ENCODE measurements at places on chromosomes 6 and 20.

GRCh38 chr6:1176567-1176966 lies 135.3 kb upstream of the FOXQ1 start:
- no peak for DNase-seq

DNA sequence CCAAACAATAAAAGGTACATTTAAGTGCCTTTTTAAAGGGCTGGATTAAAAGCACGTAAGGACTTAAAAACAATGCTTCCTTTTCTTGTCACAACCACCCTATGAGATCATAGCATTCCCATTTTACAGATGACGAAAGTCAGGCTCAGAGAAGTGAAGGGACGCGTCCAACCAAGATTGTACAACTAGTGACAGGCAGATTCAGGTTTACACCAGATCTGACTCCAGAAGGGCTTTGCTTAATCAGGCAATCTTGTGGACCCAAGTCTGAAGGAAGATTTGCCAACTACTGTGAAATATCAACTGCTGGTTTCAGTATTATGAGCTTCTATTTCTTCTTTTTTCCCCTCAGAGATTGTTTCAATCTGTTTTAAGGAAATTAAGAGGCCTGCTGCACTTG lies 877 bp downstream of the ENPP4 start:
- DNase-seq = peak; percentile 50

DNA sequence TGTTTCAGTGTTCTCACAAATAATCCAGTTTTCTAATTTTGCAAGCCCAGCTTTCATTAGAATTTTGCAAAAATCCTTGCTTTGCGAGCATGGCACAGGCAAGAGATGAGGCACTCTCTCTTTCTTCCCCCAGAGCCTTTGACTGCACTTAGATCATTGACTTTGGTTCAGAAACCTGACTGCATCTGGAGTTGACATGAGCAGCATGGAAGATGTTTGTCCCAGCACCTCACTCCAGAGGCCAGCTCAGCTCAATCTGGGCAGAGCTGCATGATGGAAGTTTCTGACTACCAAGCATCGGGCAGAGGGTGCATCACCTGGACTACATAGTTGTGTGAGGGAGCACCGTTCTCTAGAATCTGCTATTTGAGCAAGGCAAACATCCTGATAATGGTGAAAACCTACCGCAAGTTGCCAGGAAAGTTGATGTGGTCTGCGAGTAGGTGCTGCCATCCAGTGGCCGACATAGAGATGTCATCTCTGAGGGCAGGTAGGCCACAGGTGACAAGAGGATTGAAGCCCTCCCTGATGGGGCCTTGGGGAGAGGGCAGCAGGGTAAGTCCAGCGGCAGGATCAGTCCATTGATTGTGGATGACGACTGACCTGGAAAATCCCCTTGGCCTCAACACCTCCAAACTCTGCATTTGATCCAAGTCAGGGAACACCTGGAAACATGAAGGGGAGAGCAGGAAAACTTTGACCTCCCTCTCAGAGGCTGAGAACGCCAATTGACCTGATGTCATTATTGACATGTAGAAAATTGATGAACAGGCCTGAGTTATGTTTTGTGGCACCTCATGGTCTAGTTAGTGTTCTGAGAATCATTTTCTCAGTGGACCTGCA lies 3.8 kb upstream of the LPA start:
- DNase-seq = no peak

GRCh38 chr6:163021054-163021453 lies 293.3 kb downstream of the PACRG start:
- DNase-seq = no peak

DNA sequence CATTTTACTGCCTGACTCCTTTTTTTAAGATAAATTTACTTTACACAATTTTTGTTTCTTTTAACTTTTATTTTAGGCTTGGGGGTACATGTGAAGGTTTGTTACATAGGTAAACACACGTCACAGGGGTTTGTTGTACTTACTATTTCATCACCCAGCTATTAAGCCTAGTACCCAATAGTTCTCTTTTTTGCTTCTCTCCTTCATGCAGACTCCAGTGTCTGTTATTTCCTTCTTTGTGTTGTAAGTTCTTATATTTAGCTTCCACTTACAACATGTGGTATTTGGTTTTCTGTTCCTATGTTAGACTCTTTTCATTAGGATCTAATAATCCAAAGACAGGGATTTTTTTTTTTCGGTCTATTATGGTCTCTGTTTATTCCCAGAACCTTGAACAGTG lies 83.5 kb upstream of the CCN6 start:
- no peak for DNase-seq

- DNase-seq = no peak
These were observed 68.7 kb downstream of the TXNDC5 start for GRCh38 chr6:7841781-7842468.

- DNase-seq = no peak
These were observed 8.8 kb downstream of the RANBP9 start for GRCh38 chr6:13702809-13703302.

DNA sequence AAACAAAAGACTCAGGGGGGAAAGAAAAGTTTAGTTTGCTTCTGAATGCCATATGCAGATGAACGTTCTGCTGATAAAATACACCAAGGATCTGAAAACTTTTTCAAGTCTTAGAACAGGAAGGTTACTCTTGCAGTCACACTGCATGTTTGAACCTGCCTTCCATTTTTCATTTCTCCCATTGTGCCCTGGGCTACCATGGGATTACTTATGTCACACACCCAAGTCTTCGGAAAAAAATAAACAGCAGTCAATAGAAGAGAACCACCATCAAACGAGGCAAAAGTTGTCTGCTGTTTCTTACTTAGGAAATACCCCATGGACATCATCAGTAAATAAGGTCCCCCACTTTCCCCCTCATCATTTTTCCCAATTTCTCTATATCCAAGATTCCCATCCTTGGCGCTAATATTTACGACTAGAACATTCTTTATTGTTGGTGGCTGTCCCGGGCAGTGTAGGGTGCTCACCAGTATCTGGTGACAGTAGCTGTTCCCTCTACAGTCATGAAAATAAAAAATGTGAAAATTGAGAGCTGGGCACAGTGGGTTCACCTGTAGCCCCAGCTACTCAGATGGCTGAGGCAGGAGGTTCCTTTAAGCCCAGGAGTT lies 202.5 kb downstream of the BCAS1 start:
- no peak for DNase-seq

GRCh38 chr6:55566036-55566710 lies 12.8 kb downstream of the HMGCLL1 start:
- no peak for DNase-seq
